Kasumi-1 (cell line): ENCODE measurements at places on chromosomes 6 and 20.

DNA sequence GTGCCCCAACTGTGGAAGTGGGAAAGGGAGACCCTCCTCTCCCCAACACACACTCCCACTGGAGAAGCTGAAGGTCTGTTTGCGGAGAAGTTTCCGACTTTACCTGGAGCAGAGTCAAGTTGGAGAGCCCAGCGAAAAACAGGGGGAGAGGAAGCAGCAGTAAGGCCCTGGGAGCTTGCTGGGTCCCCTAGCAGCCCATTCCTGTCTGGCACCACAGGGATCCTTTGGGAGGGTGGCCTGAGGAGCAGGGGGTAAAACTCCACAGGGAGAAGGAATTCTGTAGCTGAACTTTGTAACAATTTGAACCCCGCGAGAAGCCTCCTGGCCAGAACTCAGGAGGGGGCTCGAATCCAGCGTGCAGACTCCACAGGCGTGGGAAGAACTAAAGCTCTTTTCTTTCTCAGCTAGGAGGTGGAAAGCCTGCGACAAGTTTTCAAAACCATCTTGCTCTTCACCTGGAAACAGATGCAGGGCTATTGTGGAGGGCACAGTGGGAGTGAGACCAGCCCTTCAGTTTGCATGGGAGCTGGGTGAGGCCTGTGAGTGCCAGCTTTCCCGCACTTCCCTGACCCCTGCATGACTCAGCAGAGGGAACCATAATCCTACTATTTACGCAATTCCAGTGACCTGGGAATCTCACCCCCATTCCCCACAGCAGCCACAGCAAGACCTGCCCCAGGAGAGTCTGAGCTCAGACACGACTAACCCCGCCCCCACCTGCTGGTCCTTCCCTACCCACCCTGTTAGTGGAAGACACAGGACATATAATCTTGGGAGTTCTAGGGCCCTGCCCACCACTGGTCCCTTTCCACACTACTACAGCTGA, 25.8 kb downstream of the SERPINB9 start:
- DNase-seq, result no peak

GRCh38 chr6:139323511-139324300, 31.9 kb upstream of the TXLNB start:
- peak; percentile 97 for DNase-seq

DNA sequence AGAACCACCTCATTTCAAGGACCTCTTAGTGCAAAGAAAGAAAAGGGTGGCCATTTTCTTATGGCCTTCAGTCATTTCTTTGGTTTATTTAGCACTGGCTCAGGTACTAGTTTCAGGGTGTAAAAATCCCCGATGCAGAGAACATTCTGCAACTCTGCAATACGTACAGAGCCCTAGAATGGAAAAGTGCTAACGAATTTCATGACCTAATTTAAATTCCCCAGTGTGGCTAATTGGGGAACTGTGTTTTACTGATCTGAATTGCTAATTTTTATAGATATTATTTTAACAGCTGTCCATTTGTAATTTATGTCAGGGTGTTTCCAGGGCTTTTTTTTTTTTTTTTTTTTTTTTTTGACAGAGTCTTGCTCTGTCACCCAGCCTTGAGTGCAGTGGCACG, 160.7 kb downstream of the UST start:
- no peak for DNase-seq

- DNase-seq, result no peak
These were observed 28.8 kb upstream of the HMGA1 start for GRCh38 chr6:34207695-34208443.

GRCh38 chr6:39059496-39060310, 11.1 kb downstream of the GLP1R start:
- DNase-seq, result no peak

GRCh38 chr6:87251225-87251624, 71.2 kb upstream of the SMIM8 start:
- no peak for DNase-seq

DNA sequence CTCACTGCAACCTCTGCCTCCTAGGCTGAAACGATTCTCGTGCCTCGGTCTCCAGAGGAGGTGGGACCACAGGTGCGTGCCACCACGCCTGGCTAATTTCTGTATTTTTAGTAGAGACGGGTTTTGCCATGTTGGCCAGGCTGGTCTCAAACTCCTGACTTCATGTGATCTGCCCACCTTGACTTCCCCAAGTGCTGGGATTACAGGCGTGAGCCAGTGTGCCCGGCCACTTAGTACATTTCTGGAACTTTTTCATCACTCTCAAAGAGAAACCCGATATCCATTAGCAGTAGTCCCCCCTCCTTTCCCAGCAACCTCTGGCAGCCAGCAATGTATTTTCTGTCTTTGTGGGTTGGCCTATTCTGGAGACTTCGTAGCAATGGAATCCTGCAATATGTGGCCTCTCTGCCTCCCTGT, 109.8 kb downstream of the JARID2 start:
- peak; percentile 48 for DNase-seq

GRCh38 chr6:111265842-111266241, 178.5 kb downstream of the SLC16A10 start:
- DNase-seq, result no peak

GRCh38 chr6:87164506-87164905, 9.1 kb downstream of the ZNF292 start:
- no peak for DNase-seq

DNA sequence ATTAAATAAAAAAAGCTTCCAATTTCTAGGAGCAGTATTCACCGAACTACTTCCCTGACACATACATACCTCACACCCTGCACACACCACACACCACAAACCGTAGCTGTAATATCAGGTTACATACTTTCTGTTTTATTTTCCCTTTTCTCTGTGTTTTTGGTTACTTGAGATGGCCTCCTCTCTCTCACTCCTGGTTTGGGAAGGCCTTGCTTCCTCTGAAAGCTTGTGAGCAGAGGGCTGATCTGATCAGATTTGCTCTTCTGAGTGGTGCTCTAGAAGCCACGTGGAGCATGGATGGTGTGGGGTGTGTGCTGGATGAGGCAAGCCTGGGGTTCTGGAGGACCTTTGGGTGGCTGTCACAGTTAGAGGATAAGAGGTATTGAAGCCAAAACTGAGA, 20.9 kb downstream of the UTRN start:
- no peak for DNase-seq

DNA sequence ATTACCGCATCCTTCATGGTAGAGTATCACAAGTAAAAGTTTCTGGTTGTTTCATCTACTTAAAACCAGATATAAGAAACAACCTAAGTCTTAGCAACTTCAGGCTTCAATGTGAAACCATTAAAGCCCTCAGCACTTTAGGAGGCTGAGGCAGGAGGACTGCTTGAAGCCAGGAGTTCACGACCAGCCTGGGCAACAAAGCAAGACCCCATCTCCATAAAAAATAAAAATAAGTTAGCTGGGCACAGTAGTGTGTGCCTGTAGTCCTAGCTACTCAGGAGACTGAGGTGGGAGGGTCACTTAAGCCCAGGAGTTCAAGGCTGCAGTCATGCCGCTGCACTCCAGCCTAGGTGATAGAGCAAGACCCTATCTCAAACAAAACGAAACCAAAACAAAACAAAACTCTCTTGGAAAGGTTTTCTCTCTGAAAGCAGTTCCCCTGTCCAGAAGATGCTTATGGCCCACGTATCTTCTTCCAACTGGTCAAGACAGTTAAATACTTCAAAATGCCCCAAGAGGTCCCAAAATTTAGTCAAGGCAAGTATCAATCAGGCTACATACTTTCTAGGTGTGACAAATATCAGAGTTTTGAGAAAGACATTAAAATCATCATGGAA, 9.9 kb downstream of the TAF11 start:
- DNase-seq, result no peak

DNA sequence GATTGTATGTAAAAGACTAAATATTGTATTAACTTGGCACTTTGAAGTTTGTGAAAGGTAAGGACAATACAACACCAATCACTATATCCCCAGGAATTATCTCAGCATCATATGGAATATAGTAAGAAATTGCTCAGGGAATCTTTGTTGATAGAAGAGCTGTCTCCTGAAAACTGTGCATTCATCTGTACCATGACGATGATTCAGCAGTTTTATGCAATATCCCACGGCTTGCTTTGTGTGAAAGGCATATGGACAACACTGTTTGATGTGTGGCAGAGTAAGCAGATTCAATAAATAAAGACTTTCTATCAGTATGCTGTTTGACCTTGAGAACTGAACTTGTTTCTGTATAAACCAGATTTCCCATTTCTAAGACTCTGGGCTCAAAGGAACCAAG, 147.5 kb upstream of the PLN start:
- no peak for DNase-seq

- DNase-seq, result no peak
These were observed 686 bp downstream of the COL12A1 start for GRCh38 chr6:75204959-75205775.

- no peak for DNase-seq
These were observed 11.8 kb downstream of the JPH2 start for GRCh38 chr20:44174996-44175765.

GRCh38 chr20:42493001-42493400, 696.7 kb downstream of the PTPRT start:
- no peak for DNase-seq

DNA sequence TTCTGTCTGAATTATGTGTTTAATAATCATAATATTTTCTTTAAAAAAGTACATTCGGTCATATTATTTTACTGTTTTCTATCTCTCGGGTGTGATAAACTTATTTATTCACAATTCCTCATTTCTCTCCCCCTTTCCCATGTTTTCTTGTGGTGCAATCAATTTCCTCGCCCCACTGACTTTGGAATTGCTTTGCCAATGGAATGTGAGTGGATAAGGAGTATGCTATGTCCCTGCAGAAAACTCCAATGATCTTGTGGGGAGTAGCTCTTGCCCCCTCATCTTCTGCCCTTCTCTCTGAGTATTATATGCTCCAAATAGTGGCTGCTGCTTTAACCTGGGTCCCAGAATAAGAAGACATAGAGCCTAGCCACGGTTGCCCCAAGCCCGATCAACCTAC, 64.1 kb downstream of the HMGN3 start:
- no peak for DNase-seq

- DNase-seq, result no peak
These were observed 1.6 kb downstream of the PPARD start for GRCh38 chr6:35343835-35344550.

- DNase-seq, result no peak
These were observed 12.3 kb downstream of the C20orf173 start for GRCh38 chr20:35517125-35517524.

DNA sequence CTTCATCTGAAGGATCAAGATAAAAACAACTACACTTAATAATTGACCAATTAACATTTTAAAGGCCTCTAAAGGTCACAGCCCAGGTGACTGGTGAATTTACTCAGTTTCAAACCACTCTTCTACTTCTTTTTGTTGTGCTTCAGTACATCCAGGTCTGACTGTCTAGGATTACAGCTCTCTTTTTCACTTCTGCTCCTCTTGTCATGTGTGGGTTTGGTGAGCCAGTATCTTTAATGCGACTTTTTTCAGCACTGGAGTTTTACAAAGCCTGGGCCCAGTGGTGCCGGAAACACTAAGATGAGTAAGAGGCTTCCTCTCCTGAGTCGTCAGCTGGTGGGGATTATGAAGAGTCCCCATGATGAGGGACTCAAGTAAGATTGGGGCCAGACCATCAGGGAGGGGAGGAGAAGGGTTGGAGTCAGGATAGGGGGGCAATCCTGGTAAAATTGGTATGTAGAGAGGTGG, 27.0 kb downstream of the HECA start:
- no peak for DNase-seq

DNA sequence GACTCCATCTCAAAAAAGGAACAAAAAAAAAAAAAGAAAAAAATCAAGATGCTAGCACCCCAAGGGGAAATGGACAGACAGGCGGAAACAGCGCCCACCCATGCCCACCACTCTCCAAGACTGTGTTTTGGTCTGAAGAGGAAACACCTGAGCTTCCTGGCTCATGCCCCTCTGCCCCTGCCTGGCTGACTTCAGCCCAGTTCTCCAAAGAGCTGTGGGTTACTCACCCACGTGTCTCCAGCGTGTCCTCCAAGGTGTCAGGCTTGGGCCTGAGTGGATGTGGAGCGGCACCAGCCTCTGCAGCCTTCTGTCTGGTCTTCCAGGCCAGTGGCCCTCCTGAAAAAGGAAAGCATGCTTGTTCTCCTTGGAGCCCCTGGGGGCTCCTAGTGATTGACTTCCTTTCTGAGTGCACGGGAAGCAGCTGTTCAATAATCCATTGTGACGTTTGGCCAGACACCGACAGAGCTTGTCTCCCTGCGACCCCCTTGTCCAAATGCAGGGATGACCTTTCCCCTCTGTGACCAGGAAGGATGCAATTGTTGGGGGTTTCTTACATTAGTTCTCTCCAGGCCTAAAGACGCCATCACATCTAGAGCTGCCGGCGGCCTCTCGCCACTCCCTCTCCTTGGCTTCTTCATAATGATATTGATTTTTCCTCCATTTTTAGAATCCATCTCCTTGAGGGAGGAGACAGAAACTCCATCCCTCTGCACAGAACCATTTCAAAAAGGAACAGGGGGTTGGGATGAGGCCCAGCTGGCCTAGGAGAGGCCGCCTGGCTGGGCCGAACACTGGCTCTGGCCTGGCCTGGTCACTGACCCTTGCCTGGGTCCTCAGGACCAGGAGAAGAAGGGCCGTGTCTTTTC, 58.4 kb downstream of the ADNP start:
- no peak for DNase-seq

DNA sequence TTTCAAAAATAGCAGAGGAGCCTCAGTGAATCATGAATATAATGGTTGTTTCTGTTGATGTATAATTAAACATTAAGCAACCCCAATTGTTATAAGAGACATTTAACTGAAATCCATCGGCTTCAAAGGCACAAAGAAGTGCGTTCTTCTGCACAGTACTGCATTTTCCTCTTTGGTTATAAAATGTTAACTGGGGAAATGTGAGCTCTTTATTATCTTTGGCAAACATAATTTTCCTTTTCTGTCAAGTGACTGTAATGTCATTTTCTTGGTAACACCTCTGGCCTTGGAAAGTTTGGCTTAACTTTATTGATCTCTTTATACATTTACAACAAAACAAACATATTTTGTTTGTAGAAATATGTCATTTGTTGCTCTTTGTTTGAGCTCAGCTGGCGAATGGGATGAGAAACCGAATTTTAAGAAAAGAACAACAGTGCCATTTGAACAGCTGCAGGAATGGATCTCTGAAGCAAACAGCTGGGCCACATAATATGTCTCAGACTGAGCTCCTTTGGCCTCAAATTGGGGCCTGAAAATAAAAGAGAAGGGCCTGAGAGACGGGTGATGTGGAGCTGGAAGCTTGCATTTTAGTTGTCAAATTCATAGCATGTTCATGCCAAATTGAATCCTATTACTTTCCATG, 427.0 kb upstream of the SPTLC3 start:
- no peak for DNase-seq

- no peak for DNase-seq
These were observed 40.7 kb upstream of the UBR2 start for GRCh38 chr6:42522942-42523814.

DNA sequence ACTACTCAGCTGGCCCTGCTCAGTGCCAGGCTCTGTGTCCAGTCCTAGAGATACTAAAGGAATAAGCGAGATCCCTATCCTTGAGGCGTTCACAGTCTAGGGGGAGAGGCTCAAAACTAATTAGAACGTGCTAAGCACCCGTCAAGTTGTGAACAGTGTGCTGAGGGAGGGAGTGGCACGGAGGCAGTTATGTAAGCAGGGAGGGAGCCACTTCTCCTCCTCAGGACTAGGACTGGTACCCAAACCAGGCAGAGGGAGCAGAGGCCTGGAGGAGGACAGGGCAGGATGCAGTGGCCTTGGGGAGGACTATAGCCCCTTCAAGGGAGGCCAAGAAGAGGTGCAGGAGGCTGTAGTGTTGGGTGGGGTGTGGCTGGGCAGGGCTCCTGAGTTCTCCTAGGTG, 39.6 kb upstream of the VSTM2L start:
- DNase-seq, result no peak
